Mesothelial cell of epicardium (in vitro differentiated cells): ENCODE measurements at places on chromosomes 3 and 15. TPM values are rescaled to one million over a fixed set of nuclear protein-coding genes. Genes with fewer than 3 reads are reported as not detected.

- no peak for DNase-seq
- no peaks in the 10 kb centered on the region for H3K36me3 ChIP-seq
- no peaks in the 10 kb centered on the region for H3K27me3 ChIP-seq
- H3K27ac ChIP-seq, result no peak overlapping the region
- peaks cover 15% of the 10 kb centered on the region for H3K4me1 ChIP-seq
- H3K4me3 ChIP-seq, result no peak overlapping the region
Measured at GRCh38 chr3:29324180-29324651, 43.3 kb downstream of the RBMS3 start.

Gene FRG2C
- total RNA-seq, result not detected in 3 replicates

DNA sequence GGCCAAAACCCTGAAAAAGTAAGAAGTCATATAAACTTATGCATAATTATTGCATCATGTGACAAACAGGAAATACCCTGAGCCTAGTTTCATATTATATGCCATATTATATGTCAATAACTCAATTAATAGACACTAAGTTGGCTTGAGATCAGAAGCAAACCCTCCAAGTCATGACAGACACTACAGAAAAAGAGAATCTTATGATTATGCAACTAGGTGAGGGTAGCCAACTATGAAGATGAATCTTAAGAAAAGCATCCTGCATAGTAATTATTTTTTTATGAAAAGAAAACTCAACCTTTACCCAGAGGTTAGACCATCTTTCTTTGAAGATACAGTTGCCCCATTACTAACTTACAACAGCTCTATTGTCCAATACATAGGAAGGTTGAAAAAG lies 192.4 kb upstream of the VEPH1 start:
- no peak overlapping the region for H3K4me3 ChIP-seq
- peaks cover 27% of the 10 kb centered on the region for H3K27me3 ChIP-seq
- DNase-seq, result no peak
- no peak overlapping the region for H3K27ac ChIP-seq
- no peaks in the 10 kb centered on the region for H3K36me3 ChIP-seq
- H3K4me1 ChIP-seq, result no peaks in the 10 kb centered on the region

- H3K27me3 ChIP-seq, result no peaks in the 10 kb centered on the region
- peaks cover 5% of the 10 kb centered on the region for H3K4me1 ChIP-seq
- H3K27ac ChIP-seq, result no peak overlapping the region
- no peak for DNase-seq
- H3K36me3 ChIP-seq, result peaks cover 45% of the 10 kb centered on the region
Measured at GRCh38 chr3:179037351-179037750, 34.3 kb downstream of the ZMAT3 start.

- no peak overlapping the region for H3K27ac ChIP-seq
- H3K4me3 ChIP-seq, result no peak overlapping the region
- peaks cover 20% of the 10 kb centered on the region for H3K4me1 ChIP-seq
- H3K36me3 ChIP-seq, result no peaks in the 10 kb centered on the region
- no peaks in the 10 kb centered on the region for H3K27me3 ChIP-seq
Measured at GRCh38 chr15:69793781-69794451, 303.8 kb downstream of the TLE3 start.

DNA sequence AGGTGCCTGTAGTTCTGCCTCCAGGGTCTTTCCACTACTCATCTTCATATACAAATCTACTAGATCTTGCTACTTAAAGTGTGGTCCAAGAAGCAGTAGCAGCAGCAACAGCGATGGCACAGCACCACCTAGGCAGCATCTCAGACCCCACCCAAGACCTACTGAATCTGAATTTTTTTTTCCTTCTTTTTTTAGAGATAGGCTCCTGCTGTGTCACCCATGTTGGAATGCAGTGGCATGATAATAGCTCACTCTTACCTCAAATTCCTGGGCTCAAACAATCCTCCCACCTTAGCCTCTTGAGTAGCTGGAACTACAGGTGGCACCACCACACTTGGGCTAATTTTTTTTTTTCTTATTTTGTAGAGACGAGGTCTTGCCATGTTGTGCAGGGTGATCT lies 346.7 kb upstream of the TGFBR2 start:
- H3K4me1 ChIP-seq, result peaks cover 29% of the 10 kb centered on the region
- H3K27ac ChIP-seq, result peak overlapping the region; percentile 12
- H3K27me3 ChIP-seq, result no peaks in the 10 kb centered on the region
- no peak overlapping the region for H3K4me3 ChIP-seq
- H3K36me3 ChIP-seq, result no peaks in the 10 kb centered on the region

DNA sequence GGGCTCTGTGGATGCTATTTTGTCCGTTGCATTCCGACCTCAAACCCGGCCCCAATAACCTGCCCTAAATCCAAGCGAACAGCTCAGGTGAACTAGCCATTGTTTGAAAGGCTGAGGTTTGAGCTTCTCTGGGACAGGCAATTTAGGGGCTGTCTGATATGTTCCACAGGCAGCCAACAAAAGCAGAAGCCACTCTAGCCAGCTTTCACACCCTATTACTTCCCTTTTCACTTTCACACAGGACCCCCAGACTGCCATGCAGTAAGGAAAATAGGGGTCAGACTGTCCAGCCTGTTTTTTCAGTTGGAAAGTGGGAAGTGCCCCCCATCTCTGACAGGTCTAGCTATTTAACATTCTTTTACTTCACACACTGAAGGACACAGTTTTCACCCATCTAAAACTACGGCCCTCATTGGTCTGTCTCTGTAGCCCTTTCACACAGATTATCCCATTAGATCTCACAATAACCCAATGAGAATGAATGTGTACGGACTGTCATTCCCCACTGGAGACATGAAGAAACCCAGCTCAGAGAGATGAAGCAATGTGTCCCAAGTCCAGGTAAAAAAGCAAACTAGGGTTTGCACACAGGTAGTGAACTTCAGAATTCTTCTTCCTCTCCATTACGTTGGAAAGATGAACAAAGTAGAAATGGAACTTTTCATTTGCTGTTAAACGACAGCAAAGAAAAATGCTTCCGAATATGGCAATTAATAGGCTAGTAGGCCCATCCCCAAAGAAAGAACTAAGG lies 1.9 kb downstream of the CCDC12 start:
- peaks cover 47% of the 10 kb centered on the region for H3K4me1 ChIP-seq
- no peaks in the 10 kb centered on the region for H3K27me3 ChIP-seq
- H3K36me3 ChIP-seq, result no peaks in the 10 kb centered on the region
- peak overlapping the region; percentile 100 for H3K4me3 ChIP-seq

DNA sequence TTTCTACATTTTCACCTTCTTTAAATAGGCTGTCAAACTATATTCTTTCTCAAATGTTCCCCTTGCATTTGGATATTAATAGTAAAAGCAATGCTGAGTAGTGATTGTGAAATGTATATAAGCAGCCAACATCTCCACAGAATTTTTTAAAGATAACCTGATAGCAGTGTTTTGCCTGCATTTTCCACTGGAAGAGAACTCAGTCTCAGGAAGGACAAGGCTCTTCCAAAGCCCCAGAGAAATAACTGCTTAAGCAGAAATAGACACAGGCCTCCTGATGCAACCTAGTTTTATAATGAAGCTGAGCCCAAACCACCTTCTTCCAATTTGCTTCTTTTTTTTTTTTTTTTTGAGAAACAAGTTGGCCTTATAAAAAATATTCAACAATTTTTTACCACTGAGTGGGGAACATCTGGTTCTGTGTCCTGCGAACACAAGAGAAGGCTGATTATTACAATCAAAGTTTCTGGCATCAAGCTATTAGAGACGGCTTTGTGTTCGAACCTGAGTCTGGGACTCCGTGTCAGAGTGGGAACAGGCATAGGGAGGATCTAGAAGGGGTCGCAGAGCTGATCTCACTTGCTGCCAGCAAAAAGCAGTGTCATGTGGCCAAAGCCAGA lies 332.5 kb upstream of the TBL1XR1 start:
- H3K36me3 ChIP-seq, result peaks cover 14% of the 10 kb centered on the region
- no peak for DNase-seq

GRCh38 chr15:62561571-62561970 lies 396.5 kb upstream of the C2CD4B start:
- no peak overlapping the region for H3K4me3 ChIP-seq
- no peak for DNase-seq
- no peaks in the 10 kb centered on the region for H3K27me3 ChIP-seq
- peaks cover 28% of the 10 kb centered on the region for H3K4me1 ChIP-seq

Gene KCNMB3
- 4.1 to 5.2 TPM (median 4.9 TPM) in 3 replicates for total RNA-seq

DNA sequence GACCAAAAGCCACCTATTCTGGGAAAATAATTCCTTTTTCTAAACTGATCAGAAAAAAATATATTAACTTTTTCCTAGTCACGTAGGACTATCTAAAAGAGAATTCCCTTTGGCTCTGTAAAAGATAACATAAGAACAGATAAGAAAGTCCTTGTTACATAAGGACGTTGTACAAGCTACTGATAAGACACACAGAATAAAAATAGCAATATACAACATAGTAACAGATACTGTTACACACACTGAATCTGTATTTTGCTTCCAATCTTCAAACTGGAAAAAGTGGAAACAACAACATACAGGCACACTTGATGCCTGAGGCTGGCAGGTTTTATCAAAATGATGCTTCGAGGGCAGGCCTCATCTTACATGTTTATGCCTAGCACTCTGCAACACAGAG lies 59.8 kb downstream of the SNX4 start:
- H3K4me1 ChIP-seq, result no peaks in the 10 kb centered on the region
- DNase-seq, result no peak
- H3K27me3 ChIP-seq, result no peaks in the 10 kb centered on the region

DNA sequence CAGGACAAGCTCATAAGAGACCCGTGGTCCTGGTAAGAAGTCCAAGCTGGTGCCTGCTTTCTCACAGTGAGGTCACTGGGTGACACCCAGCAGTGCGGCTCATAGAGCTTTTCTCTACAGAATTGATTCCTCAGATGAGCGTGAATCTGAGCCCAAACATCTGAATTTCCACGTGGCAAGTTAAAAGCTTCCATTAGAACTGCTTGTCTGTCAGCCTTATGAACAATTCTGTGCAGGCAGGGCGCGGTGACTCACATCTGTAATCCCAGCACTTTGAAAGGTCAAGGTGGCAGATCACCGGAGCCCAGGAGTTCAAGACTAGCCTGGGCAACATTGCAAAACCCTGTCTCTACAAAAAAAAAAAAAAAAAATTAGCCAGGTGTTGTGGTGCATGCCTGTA lies 113.1 kb upstream of the ABHD17C start:
- no peak overlapping the region for H3K4me3 ChIP-seq
- peaks cover 3% of the 10 kb centered on the region for H3K4me1 ChIP-seq
- DNase-seq, result no peak
- no peak overlapping the region for H3K27ac ChIP-seq
- H3K27me3 ChIP-seq, result no peaks in the 10 kb centered on the region

DNA sequence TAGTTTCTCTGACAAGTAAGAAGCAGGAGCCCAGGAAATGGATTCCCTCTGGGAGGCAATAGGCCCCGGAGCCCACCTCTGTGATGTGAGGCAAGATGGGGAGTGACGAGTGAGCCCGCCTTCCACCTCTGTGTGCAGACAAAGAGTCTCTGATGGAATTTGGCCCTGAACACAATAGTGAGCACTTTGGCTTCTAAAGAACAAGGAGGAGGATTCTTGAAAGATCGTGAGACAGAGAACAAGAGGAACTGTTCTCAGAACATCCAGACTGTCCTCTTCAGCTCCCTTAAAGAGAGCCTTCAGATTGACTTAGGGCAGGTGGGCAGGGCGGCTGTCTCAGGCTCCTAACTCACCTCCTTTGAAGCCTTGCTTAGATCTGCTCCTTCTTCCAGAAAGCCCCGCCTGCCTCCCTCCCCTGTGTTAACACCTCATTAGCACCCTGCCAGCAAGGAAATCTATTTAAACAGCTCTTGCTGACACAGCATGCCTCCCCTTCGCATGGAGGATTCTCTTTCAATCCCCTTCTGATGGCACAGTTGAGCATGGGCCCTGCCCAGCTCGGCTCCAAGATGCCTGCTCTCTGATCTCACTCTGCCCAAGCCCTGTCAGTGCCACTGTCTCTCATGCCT lies 430.3 kb downstream of the NTRK3 start:
- H3K27me3 ChIP-seq, result peaks cover 45% of the 10 kb centered on the region
- H3K4me3 ChIP-seq, result no peak overlapping the region
- no peaks in the 10 kb centered on the region for H3K36me3 ChIP-seq
- H3K4me1 ChIP-seq, result no peaks in the 10 kb centered on the region
- H3K27ac ChIP-seq, result no peak overlapping the region

Gene SLC22A13
- 0.34 to 0.85 TPM (median 0.75 TPM) in 3 replicates for total RNA-seq

DNA sequence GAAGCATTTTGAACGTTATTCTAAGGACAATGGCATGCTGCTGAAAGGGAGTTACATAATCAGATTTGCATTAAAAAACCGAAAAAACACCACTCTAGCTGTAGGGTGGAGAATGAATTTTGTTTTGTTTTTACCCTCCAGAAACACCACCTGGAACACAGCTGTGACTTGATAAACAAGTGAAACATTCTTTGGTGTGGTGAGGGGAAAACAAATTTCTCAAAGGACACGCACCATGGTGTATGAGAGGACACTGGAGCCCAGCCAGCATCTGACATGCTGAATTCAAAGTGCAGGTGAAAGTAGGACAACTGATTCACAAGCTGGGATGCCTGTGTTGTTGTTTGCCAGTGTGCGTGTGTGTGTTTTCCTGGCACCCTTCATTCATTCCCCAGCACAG lies 554.5 kb upstream of the TBL1XR1 start:
- H3K36me3 ChIP-seq, result no peaks in the 10 kb centered on the region
- no peak overlapping the region for H3K4me3 ChIP-seq
- H3K27ac ChIP-seq, result no peak overlapping the region
- no peak for DNase-seq
- H3K27me3 ChIP-seq, result no peaks in the 10 kb centered on the region
- peaks cover 18% of the 10 kb centered on the region for H3K4me1 ChIP-seq

GRCh38 chr3:57151021-57151449 lies 14.1 kb downstream of the IL17RD start:
- H3K4me3 ChIP-seq, result no peak overlapping the region
- no peaks in the 10 kb centered on the region for H3K27me3 ChIP-seq
- no peak for DNase-seq
- H3K27ac ChIP-seq, result peak overlapping the region; percentile 54
- H3K36me3 ChIP-seq, result peaks cover 5% of the 10 kb centered on the region
- peaks cover 61% of the 10 kb centered on the region for H3K4me1 ChIP-seq

Gene NANOGP8
- total RNA-seq, result 0.86 to 1.2 TPM (median 0.91 TPM) in 3 replicates

Gene GOLGA6B
- total RNA-seq, result 0.18 to 0.57 TPM in 2 of 3 replicates, not detected in the other

DNA sequence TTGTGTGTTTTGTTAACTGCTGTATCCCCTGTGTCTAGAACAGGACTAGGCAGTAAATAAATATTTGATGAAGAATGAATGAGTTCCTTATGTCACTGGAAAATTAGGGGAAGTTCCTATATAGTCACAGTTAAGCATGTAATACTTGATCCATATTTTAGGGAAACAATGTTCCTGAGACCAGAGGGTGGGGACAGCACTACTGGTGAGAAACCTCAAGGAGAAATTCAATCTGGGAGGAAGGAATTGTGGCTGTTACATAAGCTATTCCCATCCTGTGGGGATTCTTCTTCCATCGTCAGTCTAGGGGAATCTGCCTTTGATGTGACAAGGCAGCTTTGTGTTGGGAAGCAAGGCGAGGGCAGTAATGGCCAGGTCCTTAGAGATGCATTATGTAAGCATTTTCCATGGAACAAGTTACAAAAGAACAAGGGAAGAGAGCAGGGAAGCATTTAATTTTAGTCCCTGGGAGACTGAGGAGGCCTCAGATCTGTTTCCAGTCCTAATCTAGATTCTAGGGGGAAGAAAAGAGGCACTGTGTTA lies 219.3 kb upstream of the TTC14 start:
- H3K27ac ChIP-seq, result no peak overlapping the region
- no peaks in the 10 kb centered on the region for H3K36me3 ChIP-seq
- no peak for DNase-seq
- no peak overlapping the region for H3K4me3 ChIP-seq
- no peaks in the 10 kb centered on the region for H3K4me1 ChIP-seq
